8988T (cell line): ENCODE measurements at places on chromosomes 13 and 19.

- DNase-seq: no peak
These were observed 83.5 kb upstream of the STARD13 start for GRCh38 chr13:33369073-33369472.

DNA sequence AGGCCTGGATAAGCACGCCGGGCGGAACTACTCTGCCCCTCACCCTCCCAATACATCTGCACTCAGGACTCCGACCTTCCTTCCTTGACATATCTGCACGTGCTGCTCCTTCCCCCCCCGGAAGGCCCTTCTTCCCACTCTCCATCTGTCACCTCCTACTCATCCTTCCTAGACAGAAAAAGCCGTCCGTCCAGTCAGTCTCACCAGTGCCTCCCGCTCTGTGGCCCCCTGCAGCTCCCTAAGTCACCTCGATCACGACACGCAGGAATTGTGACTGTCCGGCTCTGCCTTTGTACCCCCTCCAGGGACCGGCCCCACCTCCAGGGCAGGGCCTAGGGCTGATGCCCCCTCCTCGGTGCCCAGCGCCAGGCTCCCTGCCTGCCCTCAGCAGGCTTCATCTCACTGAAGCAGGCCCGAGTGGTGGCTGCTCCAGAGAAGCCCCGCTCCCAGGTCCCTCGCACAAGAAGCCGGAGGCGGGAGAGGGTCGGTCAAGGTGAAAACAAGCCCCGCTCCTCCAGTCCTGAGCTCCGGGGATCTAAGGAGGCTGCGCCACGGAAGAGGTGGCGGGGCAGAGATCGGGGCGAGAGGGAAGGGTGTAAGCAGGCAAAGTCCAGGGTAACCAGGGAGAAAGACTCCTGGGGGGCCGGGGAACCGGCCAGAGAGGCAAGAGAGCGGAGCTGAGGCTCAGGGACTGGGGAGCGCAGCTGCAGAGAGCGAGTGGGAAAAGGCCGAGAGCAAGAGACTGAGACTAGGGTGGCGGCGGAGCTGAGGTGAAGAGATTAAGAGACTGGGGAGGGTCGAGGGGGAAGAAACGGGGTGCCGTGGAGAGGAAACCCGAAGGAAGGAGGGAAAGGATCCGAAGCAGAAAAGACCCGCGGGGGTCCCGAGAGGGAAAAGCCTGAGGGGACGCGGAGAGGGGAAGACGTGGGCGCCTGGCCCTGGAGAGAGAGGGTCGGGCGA lies 1.1 kb downstream of the PPP6R1 start:
- DNase-seq: no peak

- DNase-seq: no peak
These were observed 16.7 kb downstream of the MYBPC2 start for GRCh38 chr19:50449236-50449899.

GRCh38 chr19:12841094-12841493 lies 2.8 kb downstream of the MAST1 start:
- DNase-seq: no peak

GRCh38 chr13:113815151-113816058 lies 48.5 kb downstream of the GAS6 start:
- DNase-seq: no peak

DNA sequence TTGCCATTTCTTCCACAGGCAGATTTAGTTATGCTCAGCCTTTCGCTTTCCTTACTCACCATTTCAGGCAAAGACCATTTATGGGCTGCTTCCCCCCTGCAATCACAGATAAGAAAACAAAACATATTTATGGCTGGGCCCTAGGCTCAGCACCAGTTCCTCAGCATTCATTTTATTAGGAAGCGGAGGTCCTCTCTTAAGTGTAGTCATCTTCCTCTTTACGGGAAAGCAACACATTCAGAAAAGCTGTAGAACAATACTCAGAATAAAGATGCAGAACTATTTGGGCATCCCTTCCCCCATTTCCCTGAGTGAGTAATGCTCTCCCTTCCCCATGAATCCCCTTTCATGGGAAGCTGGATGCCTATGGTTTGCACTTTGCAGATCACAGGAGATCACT lies 27.9 kb downstream of the FLT1 start:
- no peak for DNase-seq

DNA sequence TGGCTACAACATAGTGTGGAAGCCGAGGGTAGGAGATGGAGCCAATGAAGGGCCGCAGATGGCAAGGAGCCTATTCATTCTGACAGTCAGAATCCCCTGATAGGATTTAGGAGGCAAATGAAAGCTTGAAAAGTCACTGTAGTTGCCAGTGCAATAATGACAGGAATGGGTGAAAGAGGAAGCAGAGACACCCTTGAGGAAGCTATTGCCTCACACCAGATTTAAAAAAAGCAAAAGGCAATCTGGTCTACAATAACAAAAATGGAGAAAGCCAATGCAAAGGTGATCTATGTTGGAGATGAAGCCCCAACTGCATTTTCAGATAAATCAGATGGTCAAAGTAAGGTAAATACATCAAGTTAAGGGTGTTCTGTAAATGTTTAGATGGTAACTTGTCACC lies 158.5 kb downstream of the TUBA3C start:
- no peak for DNase-seq

GRCh38 chr13:54706336-54706735 lies 1677.7 kb downstream of the OLFM4 start:
- DNase-seq: no peak

GRCh38 chr13:68125087-68125480 lies 894.9 kb upstream of the PCDH9 start:
- no peak for DNase-seq

DNA sequence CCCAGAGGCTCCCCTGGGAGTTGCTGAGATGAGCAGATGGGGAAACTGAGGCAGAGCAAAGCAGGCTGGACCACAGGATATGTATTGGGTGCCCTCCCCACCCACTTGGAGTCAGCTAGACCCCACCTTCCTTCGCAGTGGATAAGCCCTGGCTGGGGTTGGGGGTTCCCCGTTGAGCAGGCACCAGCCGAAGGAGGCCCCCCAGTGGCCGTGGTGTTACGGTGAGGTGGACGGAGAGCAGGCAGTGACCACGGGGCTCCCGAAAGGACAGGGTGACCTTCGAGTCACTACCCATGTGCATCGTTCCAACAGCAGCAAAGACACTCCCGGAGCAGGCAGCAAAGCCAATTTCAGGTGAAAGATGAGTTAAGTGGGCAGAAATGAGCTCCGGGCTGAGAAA lies 62.4 kb upstream of the ADGRE5 start:
- no peak for DNase-seq

DNA sequence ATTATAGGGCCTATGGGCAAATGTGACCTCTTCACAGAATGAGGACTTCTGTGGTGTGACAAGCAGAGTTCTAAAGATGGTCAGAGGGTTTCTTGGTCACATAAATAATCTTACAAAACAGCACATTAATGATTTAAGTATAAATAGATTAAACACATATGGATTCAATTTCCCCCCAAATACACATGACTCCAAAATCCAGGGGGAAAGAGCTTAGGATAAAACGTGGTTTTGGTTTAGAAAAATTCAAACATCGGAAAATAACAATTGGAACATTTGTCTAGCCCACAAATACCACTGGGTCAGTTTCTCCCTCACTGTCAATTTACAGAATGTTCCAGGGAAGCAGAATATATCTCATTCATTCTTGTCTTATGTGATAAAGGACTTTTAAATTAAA lies 283.1 kb downstream of the COG6 start:
- DNase-seq: no peak

DNA sequence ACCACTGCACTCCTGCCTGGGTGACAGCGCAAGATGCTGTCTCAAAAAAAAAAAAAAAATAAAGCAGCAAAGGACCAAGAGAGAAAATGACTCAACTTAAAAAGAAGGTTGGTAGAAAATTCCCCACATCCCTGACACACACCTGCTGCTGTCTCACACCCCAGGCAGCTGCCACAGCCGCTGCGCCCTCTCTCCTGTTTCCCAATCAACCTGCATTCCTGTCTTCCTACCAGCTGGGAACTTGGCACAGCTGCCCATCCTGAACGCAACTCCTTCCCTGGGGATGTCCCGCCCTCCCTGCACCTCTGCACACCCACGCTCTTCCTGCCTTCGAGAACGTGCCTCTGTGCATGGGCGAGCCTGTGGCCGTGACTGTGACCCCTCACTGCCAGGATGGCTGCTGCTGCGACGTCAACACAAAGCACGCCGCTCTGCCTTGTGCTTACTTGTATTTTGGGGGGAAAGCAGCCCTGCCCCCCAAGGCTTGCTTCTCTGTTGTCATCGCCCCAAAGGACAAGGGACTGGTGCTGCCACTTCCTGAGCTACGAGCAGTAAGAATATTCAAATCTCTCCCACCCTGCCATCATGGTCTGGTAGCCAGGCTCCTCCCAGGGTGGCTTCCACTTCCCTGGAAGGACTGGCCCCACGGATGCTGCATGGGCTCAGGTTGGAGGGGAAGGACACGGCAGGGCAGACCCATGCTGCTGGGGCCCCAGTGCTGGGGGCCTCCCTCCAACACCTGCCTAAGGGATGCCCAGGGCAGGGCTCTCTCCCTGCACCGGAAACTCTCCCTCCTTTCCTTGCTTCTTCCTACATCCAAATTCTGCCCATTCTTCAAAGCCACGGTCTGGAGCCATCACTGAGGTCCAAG lies 20.7 kb downstream of the SH3GL1 start:
- no peak for DNase-seq

DNA sequence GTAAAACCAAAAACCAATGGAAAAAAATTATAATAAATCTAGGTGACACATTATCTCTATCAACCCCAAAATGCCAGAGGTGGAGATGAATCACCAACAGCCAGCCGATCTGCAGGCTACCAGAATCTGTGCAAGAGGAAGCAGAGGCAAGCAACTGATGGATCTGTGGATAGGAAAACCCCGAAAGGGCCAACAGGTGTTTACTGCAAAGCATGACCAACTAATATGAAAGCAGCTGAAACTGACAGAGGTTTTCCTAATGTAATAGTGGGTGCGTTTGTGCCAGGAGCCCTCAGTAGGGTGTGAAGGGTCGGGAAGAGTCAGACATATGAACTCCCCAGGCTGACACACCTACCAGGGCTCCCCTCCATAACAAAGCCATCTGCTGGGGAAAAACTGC lies 554.6 kb downstream of the RFC3 start:
- no peak for DNase-seq

DNA sequence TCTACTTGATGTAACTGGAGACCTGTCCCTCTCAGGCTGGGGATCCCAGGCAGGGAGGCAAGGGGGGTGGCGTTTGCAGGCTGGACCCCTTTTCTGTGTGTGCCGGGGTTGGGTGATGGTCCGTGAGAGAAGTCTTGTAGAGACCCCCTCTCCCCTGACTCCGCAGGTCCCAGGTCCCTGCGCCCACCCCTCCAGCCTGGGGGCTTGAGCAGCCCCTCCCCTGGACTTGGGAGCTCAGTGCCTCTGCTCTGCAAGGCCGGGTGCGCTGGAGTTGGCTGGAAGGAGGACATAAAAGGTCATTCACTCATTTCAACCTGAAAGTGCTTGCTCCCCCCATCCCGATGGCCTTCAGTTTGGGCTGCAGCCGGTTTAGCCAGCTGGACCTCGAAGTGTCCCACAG lies 89.5 kb downstream of the SLC7A1 start:
- DNase-seq: no peak

- DNase-seq: no peak
These were observed 14.2 kb downstream of the KCNC3 start for GRCh38 chr19:50314724-50315708.

- DNase-seq: no peak
These were observed 7.6 kb downstream of the EHD2 start for GRCh38 chr19:47720669-47721422.

DNA sequence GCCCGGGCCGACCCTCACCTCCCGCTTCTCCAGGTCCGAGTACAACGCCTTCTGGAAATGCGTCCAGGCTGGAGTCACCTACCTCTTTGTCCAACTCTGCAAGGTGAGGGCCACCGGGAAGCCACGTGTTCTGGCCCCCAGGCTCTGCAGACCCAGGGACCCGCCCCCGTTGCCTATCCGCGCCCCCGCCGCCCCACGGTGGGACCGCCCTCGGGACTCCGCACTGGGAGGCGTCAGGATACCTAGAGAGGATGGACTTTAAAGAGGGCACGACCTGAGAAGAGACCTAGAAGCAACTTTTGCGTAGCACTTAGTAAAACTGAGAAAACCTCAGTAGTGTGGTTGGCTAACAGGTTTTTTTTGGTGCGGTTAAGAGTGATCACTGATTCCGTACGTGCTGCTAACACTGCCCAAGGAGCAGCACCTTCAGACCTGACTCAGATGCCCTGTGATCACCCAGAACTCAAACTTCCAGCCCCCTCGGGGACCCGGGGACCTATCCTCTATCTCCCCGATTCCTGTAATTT lies 492 bp downstream of the TMEM147 start:
- DNase-seq: peak; percentile 93

- DNase-seq: no peak
These were observed 293.6 kb downstream of the TDRD3 start for GRCh38 chr13:60690604-60691003.

GRCh38 chr13:28220166-28220565 lies 81.8 kb downstream of the PAN3 start:
- DNase-seq: no peak

GRCh38 chr13:110379905-110380341 lies 72.8 kb downstream of the COL4A2 start:
- DNase-seq: no peak

- DNase-seq: no peak
These were observed 7.8 kb upstream of the ZNF554 start for GRCh38 chr19:2811735-2812413.

DNA sequence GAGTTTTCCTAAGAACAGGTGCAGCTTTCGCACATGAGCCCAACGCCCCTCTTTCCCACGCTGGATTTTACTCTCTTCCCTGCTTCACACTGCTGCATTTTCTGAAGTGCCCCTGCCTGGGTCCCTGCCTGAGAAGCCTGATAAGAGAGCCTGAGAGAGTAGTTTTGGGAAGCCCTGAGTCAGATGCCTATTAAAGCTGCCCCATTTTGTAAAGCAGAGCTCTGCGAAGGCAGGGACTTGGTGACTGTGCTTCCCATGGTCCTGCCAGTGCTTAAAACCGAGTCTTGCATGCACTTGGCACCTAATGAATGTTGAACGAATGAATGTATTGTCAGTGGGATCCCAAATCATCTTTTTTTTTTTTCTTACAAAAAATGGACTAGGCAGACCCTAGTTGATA lies 18.2 kb downstream of the FGF9 start:
- no peak for DNase-seq

- no peak for DNase-seq
These were observed 175.3 kb downstream of the ZIC5 start for GRCh38 chr13:99796175-99796819.

- no peak for DNase-seq
These were observed at the start of gene HDGFL2 for GRCh38 chr19:4472174-4472974. TSS of gene HDGFL2 (plus strand) at chr19:4472297. CDS start at chr19:4472351, 54 bp downstream.

DNA sequence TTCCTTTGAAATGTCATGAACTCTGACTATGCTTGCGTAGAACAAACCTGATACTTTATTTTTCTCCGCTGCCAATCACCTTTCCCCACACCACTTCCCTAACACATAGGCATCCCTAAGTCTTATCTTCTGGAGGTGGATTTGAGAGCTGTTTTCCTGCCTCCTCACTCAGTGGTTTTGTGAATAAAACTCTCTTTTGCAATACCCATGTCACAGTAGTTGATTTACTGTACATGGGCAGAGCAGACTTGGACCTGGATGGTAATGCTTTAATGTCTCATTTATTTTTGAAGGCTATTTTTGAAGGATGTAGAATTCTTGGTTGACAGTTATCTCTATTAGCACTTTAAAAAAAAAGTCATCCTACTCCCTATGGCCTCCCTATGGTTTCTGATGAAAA lies 881.8 kb downstream of the SLITRK5 start:
- no peak for DNase-seq
